Upper lobe of right lung (tissue), 1 donor: ENCODE measurements at places on chromosomes 1 and 21. TPM values are rescaled to one million over a fixed set of nuclear protein-coding genes. Genes with fewer than 3 reads are reported as not detected.

DNA sequence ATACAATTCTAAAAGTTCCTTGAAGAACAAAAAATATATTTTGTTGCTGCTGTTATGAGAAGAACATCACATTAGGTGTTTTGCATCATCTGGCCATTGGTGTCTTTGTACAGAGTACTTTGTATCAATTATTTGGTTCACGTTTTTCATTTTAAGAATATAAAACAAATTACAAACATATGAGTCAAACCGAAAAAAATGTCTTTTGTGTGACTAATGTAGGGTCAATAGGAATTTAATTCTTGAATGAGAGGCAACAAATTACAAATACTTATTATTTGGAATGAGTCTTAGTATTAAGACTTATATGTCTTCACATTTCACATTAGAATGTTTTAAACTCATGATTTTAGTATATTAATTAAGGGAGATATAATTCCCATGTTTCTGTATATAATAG is 54.8 kb downstream of the NR5A2 start:
- no peak for DNase-seq

DNA sequence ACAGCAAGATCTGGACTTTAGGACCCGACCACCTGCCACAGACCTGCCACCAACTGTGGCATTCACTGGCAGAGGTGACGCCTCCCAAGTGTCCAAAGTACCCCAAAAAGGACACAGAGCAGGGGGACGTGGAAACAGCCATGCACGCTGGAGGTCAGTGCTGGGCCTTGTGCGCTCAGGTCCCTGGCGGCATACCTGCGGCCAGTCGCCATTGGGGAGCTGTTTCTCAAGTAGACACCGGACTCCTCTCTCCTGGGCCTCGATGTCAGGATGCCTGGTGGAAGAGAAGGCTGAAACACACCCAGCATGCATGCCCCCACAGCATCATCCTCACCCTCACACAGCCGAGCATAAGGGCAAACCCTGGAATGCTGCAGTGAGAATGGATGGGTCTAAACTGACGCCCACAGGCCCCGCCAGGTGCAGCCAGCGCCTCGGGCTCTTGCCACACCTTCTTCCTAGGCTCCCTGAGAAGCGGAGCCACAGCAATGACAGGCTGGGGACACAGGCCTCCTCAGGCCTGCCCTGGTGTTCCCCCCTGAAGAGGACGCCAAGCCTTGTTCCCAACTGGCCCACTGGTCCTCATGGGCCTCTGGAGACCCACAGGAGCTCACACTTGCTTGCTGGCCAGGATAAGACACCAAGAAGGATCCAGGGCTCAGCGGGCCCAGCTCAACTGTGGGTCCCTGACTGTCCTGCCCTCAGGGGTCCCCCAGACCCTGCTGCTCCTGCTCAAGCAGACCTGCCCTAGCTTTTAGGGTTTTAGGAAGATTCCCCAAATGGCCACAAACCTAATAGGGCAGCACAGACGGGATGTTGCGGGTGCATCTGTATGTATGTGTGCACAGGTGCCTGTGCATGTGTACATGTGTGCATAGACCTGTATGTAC is 7.7 kb upstream of the SPATC1L start:
- peak; percentile 36 for DNase-seq

DNA sequence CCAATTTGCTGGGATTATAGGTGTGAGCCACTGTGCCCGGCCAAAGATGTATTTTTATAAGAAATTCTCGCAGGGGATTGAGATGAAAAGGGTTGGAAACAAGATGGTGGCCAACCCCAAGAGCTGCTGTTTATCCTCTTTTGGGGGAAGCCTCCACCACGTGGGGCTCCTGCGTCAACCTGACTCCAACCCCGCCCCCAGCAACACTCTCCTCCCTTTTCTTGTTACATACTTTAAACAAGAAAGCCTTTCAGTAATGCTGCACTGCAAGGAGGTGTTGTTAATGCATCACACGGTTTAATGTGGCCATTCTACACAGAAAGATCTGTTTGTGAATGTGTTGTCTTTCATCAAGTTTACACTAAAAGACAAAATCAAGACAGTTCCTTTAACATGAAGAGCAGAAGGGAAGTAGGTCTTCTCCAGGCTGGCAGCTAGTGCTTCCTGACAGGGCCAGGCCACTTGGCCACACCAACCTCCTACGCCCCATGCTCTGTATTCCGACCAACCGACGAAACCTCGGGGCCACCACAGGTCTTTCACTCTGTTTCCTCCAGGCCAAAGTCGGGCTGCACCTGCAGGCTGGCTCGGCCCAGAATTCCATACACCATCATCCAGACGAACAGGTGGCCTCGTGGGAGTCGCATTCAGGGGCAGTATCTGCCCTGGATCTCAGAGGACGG is 25.9 kb downstream of the C2CD2 start:
- DNase-seq: no peak

- DNase-seq: no peak
Measured at GRCh38 chr1:20723159-20723536, 5.3 kb upstream of the KIF17 start.

GRCh38 chr1:111172463-111172862 is 28.0 kb downstream of the DENND2D start:
- DNase-seq: no peak

- no peak for DNase-seq
Measured at GRCh38 chr1:184118046-184118445, 66.5 kb downstream of the TSEN15 start.

- no peak for DNase-seq
Measured at GRCh38 chr1:44817771-44818495, 9.6 kb downstream of the BTBD19 start.

Gene CHIA
- total RNA-seq: 6.3 TPM
